ENCODE measurements at places on chromosomes 2 and 18. TPM values are rescaled to one million over a fixed set of nuclear protein-coding genes. Genes with fewer than 3 reads are reported as not detected.
A peak's percentile ranks its signal among the peaks of the same experiment; 100 is the strongest.

SH3BP4 gene
- total RNA-seq: 0.46 TPM

SCYGR4 gene
- not detected for total RNA-seq

GRCh38 chr2:51535763-51536162 lies 503.8 kb upstream of the NRXN1 start:
- no peak overlapping the region for H3K27ac ChIP-seq
- no peaks in the 10 kb centered on the region for H3K36me3 ChIP-seq
- no peaks in the 10 kb centered on the region for H3K4me1 ChIP-seq

DNA sequence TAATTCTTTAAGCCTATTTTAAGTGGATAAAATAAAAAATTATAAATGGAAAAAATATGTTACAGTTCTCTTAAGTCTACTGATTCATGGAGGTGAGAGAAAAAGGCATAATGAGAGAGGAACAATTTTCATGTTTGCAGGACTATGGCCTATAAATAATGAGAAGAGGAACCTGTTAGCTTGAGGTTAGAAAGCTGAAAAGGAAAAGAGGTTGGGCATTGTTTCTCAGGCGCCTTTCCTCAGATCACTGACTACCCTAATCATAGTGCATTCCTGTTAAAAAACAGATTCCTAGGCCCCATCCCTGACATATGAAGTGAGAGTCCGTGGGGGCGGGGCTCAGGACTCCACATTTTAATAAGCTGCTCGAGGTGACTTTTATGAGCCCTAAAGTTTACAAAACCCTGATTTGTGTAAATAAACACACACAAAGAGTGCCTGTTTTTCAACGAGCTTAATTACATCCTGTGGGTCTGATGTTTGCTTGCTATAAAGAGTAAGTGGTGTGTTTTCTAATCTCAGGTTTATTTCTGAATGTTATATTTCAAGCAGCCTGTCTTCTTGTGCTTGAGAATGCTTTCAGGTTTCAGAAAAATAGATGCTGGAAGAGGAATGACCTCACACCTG lies 335.5 kb downstream of the CLIP4 start:
- no peaks in the 10 kb centered on the region for H3K36me3 ChIP-seq
- H3K27ac ChIP-seq: no peak overlapping the region
- H3K27me3 ChIP-seq: peaks cover 5% of the 10 kb centered on the region
- no peak overlapping the region for H3K4me3 ChIP-seq

DNA sequence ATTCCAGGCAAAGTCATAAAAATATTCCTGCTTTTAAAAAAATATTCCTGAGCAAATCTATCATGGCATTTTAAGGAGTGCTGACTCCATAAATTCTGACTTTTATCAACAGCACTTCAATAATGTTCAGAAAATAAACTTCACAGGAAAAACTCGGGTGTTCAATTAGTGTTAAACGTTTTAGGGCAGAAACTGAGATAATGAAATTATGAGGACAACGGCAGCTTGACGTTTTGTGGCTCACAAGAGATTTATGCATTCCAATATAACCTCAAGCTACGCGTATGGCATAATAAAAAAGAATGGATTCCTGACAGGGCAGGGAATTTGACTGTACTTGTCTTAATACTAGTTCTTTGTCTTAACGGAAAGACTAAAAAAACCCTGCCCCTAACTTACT lies 133.2 kb downstream of the ICOS start:
- H3K4me1 ChIP-seq: no peaks in the 10 kb centered on the region
- H3K27me3 ChIP-seq: peaks cover 3% of the 10 kb centered on the region
- H3K36me3 ChIP-seq: no peaks in the 10 kb centered on the region

DNA sequence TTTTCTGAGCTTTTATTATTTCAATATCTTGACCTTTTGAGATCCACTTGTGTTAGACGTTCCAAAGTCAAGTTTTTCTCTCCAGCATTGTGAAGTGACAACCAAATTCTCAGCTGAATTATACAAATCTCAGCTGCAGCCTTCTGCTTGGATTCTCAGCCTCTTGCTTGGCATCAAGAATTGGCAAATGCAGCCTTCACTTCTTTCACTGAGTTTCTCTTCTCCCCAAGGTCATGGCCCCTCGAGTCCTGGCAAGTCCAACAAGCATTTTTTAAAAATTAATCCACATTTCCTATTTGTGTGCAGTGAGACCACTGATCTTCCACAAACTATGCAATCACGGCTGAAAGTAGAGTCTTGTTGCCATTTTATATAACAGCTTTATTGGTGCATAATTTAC lies 23.4 kb upstream of the SMIM21 start:
- H3K27me3 ChIP-seq: peaks cover 20% of the 10 kb centered on the region
- peaks cover 1% of the 10 kb centered on the region for H3K4me1 ChIP-seq
- H3K27ac ChIP-seq: no peak overlapping the region
- peaks cover 1% of the 10 kb centered on the region for H3K36me3 ChIP-seq

- no peaks in the 10 kb centered on the region for H3K36me3 ChIP-seq
- H3K27me3 ChIP-seq: peaks cover 71% of the 10 kb centered on the region
- no peak for DNase-seq
- H3K4me3 ChIP-seq: peak overlapping the region; percentile 41
Observed at GRCh38 chr18:22168360-22168921, 948 bp upstream of the GATA6 start.

DNA sequence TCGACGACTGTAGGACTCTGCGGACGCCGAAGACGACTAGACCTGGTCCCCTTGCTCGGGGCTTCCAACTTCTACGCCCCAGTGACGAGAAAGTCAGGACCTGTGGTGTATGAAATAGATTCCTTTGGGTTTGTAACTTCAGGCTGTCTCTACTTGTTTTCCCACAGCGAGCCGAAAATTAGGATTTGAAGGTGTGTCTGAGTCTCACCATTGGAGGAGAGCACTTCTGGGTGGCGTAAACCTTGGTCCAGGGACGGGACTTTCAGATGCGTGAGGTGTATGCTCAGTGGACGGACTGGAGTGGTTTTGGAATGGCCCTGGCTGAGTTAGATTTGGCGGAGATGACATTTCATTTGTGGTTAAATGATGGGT lies 1.3 kb downstream of the BIRC6 start:
- no peaks in the 10 kb centered on the region for H3K27me3 ChIP-seq
- H3K27ac ChIP-seq: peak overlapping the region; percentile 92
- H3K4me1 ChIP-seq: peaks cover 43% of the 10 kb centered on the region
- H3K36me3 ChIP-seq: peaks cover 19% of the 10 kb centered on the region

- DNase-seq: peak; percentile 24
- H3K36me3 ChIP-seq: peaks cover 4% of the 10 kb centered on the region
- H3K27me3 ChIP-seq: no peaks in the 10 kb centered on the region
- peak overlapping the region; percentile 94 for H3K27ac ChIP-seq
- H3K4me1 ChIP-seq: peaks cover 12% of the 10 kb centered on the region
Observed at GRCh38 chr2:231661422-231662027, 46.8 kb upstream of the PTMA start.
